ENCODE measurements at places on chromosomes 12 and 14.

- no peak for DNase-seq
Measured at GRCh38 chr12:133106253-133106652, 23.8 kb downstream of the ZNF891 start.

GRCh38 chr14:74898694-74899093 is 17.0 kb downstream of the DLST start:
- no peak for DNase-seq

- DNase-seq = no peak
Measured at GRCh38 chr14:52455291-52456088, 96.8 kb downstream of the TXNDC16 start.

GRCh38 chr14:85088192-85088591 is 441.8 kb upstream of the FLRT2 start:
- no peak for DNase-seq

DNA sequence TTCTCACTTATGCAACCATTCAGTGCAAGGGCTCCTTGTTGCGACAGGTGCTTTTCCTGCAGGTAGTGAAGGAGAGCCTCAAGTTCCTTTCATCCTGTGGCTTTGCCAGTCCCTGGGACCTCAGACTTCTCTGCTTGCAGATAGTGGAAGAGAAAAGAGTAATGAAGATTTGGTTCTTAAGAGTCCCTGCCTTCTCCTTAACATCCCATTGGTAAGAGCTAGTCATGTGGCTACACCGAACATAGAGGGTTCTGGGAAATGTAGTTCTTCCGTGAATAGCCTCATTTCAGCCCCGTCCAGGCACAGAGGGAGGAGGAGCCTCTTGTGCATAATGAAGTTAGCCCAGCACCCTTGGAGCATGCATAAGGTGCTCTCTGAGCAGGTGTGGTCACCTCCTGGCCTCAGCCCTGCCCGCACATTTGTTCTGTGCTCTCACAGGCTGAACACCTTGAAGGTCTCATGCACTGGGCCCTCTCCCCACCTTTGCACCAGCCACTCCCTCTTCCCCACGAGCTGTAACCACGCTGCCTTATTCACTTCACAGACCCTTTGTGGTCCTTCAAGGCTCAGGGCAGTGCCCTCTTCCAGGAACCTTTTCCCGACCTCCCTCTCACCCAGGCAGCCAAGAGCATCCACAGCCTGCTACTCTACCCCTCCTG is 134.0 kb downstream of the BCL11B start:
- DNase-seq = no peak

DNA sequence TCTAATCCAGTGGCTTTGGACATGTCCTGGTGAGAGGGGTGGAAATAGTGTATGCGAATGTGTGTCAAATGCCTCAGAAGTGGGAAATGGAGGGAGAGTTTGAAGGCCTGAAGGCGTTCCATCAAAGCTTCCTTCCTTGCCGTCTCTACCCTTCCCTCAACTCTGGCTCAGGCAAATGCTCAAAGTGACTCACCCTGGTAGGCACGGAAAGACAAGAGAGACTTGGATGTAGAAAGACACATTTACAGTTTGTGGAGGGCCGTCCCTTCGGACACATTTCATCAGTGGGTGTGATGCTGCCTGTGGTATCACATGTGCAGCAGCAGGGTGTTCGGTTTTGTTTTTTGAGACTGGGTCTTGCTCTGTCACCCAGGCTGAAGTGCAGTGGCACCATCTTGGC is 36.7 kb downstream of the CHST11 start:
- DNase-seq = no peak

DNA sequence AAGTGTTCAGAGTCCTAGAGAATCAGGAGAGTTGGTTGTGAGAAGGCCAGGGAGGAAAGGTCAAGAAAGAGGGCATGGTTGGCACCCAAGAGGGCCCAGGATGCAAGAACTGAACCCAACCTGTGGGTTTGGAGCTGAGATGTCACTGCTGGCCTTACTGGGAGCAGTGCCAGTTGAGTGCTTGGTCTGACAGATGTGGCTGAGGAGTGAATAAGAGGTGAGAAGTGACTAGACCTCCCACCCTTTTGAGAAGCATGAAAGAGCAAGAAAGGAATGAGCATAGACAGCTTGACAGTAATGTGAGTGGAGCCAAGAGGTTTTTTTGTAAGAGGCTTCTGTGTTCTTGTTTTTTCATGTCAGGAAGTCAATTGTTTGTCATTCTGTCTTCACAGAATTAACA is 95.3 kb downstream of the FGD4 start:
- no peak for DNase-seq

DNA sequence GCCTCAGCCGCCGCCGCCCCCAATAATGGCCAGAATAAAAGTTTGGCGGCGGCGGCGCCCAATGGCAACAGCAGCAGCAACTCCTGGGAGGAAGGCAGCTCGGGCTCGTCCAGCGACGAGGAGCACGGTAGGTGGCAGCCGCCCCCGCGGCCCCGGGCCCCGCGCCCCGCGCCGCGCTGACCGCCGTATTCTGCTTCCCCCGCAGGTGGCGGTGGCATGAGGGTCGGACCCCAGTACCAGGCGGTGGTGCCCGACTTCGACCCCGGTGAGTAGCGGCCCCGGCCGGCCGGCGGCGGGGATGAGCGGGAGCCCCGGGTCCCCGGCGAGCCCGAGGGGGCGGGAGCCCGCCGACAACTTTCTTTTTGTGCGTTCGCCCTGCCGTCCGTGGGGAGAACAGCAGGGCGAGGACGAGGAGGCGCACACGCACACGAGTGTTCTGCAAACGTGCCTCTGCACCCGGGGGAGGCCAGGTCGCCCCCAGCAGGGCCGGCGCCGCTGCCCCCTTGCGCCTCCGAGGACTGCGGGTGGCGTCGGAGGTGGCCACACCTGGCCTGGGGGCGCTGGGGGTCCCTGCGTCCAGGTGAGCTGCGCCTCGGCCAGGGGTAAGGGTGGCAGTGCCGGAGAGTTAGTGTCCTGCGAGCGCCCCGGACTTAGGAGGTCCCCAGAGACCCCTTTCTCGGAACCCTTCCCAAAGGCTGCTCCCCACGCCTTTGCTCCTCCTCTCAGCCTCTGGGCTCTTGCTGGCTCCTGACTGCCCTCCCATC is 794 bp downstream of the RCOR1 start:
- peak; percentile 76 for DNase-seq

GRCh38 chr12:104669851-104670337 is 213.1 kb downstream of the CHST11 start:
- DNase-seq = peak; percentile 77

GRCh38 chr14:28577711-28578131 is 188.9 kb upstream of the FOXG1 start:
- no peak for DNase-seq

- no peak for DNase-seq
Measured at GRCh38 chr12:118346895-118347294, 25.8 kb downstream of the TAOK3 start.

DNA sequence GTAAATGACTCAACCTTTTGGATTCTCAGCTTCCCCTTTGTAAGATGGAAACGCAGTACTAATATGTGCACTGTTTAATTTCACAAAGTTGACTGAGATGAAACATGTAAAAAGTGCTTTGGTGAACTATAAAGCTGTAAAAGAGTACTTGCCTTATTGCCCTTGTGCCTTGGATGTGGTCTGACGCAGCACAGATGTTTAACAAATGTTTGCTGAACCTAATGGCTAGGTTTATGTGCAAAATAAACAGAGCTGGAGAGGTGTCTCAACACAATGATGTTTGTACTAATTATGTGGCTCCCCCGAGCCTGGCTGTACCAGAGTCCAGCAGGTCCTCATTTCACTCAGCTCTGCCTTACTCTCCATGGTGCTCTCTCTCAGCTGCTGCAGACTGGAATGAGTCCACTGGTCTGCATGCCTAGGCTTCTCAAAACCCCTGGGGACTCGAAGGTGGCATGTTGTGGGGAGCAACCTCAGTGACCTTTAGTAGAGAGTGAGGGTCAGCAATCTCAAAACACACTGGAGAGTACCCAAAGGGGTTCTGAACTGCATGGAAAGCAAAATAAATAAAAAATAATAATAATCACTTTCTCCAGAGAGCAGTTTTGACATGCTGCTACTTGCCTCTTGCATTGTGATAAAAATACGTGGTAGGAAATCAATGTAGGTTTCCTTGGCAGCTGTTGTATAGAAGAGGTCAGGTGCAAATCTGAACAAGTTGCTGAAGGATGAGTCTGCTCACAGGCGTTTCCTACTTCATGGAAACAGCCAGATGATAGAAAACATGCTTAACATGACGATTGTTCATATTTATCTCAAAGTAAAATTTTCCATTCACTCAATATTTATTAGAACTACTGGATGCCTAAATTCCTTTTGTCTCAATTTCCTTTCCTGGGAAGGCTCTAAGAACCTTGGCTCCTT is 8.5 kb upstream of the AMIGO2 start:
- no peak for DNase-seq

GRCh38 chr12:110853836-110854235 is 7.0 kb downstream of the CCDC63 start:
- no peak for DNase-seq

DNA sequence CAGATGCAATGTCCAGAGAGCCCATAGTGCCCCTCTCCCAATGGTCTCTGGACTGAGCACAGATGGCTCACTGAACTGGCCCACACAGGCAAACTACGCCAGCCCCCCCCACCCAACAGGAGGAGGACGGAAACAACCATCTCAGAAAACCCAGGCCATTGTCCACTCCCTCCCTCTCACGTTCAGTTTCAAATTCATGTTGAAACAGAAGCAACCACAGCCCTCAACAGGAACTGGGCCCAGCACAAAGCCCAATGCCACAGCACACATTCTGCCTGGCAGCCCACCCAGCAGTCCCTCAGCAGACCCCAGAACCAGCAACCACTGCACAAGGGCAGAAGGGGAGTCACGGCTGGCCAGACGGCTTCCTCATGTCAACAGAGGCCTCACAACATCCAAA is 10.6 kb downstream of the CCDC88C start:
- no peak for DNase-seq

- DNase-seq = no peak
Measured at GRCh38 chr12:126998747-126999285, 1268.2 kb upstream of the TMEM132C start.

DNA sequence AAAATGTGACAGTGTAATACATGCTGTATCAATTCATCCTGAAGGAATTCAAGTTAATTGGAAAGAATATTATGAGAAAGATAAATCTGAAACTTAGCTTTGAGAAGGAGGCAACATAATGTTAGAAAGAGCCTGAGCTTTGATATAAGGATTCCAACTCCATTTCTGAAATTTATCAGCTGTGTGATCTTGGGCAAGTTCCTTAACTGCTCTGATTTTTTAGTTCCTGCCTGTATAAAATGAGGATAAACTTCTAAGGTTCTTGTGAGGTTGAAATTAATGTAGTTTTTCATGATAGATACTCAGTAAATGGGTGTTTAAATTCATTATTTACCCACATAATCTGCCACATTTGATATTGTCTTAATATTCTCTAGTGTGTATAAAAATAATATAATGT is 14.6 kb upstream of the ATP2B1 start:
- DNase-seq = no peak

GRCh38 chr12:69348162-69348938 is at the start of gene LYZ:
Gene LYZ (plus strand): TSS chr12:69348381. CDS start chr12:69348409, 28 bp downstream.
- no peak for DNase-seq

- no peak for DNase-seq
Measured at GRCh38 chr12:41051954-41052353, 136.2 kb upstream of the PDZRN4 start.

DNA sequence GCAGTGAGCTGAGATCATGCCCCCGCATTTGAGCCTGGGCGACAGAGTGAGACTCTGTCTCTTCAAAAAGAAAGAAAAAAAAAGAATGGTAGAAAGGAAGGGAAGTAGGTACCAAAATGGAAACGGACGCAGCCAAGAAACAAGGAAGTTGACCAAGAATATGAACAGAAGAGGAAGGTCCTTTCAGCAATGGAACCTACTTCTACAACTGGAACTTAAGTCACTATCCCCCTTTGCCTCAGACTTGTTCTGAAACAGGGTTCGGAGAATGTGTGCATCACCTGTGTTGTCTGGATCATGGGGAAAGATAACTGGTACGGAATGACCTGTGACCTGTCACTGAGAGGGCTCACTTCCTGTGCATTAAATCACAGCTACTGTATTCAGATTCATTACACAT is 43.9 kb upstream of the RNASE1 start:
- DNase-seq = no peak

DNA sequence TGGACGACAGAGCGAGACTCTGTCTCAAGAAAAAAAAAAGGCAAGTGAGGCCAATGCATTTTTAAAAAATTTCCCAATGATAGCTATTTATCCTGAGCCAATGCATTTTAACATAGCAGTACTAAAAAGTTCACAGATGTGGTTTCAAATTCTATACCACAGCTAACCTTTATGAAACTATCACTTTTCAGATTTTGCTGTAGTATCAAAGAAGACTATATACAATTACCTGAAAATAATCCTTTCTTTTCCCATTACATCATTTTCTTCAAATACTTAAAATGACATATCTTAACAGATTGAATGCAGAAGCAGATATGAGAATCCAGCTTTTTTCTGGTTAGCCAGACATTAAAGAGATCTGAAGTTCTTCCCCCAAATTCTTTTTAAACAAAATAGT is 13.2 kb downstream of the ATF7 start:
- DNase-seq = no peak
